ENCODE measurements at places on chromosomes 12 and 14.

DNA sequence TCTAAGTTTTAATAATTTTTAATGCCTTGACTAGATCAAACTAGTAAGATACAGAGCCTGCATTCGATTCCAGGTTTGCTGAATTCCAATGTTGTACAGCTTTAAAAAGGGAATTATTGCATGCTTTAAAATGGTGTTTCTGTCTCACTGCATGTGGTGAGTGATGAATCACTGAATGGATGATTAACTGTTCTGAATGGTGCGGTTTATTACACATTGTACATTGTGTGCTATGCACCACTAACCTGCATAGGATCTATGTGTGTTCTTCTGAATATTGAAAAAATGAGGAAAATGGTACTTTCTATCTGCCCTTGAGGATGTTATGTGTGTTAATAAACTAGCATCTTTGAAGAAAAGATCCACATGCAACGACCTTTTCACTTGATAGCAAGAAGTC is 231.7 kb downstream of the NRXN3 start:
- DNase-seq, result no peak

- no peak for DNase-seq
These were observed 16.4 kb upstream of the TAS2R30 start for GRCh38 chr12:11150832-11151231.

DNA sequence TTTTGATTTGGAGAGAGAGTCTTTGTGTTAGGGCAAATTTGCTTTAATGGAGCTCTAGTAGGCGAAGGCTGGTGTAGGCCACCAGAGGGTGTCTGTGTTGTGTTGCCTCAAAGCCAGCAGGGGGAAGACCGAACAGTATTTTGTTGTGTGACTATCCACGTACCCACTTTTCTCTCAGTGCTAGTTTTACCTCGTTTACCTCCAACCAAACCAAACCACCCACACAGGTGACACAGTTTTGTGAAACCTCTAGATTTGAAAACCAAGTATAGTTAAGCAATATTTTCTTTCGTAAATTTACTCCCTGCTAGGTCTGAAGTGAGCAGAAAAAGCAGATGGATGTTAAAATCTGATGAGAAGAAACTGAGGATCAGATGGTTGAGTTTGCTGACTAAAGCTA is 36.3 kb upstream of the NPFF start:
- DNase-seq, result peak; percentile 26

GRCh38 chr12:31393004-31393550 is 67.1 kb upstream of the SINHCAF start:
- no peak for DNase-seq

- DNase-seq, result no peak
These were observed 420.8 kb downstream of the EGLN3 start for GRCh38 chr14:33529787-33530757.

- no peak for DNase-seq
These were observed 57.4 kb downstream of the PAPOLA start for GRCh38 chr14:96559571-96559970.

DNA sequence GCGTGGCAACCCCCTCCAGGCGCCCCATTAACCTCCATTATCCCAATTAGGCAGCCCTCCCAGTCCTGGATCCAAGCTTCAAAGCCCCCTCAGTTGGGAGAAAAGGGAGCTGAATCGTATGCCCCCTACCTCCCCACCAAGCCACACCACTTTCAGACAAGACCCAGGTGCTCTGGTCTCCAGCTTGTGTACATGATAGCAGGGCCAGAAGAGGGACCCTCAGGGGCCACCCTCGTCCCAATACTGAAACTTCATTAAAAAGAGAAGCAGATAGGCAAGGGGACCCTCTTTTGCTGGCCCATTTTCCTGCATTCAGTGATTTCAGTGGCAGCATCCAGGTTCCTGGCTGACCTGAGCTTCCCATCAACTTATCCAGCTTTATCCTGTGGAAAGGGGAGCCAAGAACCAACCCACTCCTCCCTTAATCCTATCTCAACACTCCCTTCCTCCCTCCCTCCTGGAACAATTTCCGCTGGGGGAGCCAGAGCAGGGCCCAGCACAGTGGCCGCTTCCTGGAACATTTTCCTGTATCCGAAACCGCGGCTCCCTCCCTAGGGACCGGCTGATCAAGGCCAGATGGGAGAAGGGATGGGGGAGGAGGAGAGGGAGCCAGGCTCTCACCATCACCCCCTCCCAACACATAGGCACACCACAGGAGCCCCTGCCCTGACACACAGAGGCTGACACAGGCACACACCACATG is 9.5 kb upstream of the SP7 start:
- no peak for DNase-seq

GRCh38 chr14:33186656-33187055 is 248.0 kb downstream of the NPAS3 start:
- DNase-seq, result no peak

DNA sequence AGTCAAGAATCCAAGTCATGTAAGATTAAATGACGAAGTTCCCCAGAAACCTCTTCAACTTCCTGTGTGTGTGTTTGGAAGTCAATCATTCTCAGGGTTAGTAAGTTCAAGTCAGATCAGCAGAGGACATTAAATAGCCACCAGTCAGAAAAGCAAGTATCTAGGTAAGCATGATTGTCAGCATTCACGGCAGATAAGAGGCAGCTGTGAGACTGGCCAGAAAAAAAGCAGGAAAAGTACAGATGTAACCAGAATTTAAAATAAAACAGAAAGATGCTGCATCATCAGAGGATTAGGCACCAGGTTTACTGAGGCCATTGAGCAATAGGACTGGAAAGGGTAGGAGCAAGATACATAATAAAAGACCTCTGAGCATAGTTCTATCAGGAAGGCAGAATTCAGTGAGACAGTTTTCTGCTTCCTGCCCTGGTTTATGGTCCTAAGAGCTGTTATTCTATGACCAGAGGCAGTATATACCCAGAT is 606.9 kb downstream of the FSCB start:
- no peak for DNase-seq

DNA sequence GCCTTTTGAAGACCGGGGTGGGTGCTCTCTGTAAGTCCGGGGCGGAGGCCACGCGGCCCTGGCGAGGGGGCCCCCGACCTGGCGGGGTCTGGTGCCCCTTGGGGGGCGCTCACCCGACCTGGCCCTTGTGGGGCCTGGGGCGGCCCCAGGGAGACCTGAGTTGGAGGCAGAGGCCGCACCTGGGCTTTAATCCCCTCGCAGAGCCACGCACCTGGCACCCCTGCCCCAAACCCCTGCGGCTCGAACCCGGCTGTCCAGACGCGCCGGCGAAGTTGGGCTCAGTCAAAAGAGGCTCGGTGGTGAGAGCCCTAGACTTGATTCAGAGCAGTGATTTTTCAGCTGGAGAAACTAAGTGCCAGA is 267 bp downstream of the CFAP251 start:
- DNase-seq, result no peak

- DNase-seq, result no peak
These were observed 45.0 kb upstream of the IQSEC3 start for GRCh38 chr12:21301-22189.

DNA sequence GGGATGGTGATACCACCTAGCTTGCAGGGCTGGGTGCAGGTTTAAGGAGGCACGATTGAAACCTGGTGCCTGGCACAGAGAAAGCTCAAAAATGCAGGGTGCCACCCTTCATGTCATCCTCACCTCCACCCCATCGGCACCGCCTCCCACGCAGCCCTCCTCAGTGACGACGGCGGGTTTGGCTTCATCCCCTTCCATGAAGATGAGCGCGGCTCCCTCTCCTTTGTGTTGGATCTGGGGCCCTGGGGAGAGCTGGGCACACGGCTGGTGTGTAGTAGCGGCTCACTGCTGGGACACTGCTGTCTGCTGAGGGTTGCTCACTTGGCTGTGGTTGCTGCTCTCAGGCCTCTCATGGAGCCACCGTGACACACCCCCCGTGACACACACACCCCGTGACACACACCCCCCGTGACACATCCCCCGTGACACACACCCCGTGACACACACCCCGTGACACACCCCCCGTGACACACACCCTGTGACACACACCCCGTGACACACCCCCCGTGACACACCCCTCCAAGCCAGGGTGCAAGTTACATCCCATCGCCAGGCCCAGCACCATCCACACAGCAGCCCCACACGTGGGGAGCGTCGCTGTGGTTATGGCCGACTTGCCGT is 42.9 kb upstream of the FZD10 start:
- no peak for DNase-seq

- DNase-seq, result no peak
These were observed 33.7 kb downstream of the FGFR1OP2 start for GRCh38 chr12:26971963-26972362.

DNA sequence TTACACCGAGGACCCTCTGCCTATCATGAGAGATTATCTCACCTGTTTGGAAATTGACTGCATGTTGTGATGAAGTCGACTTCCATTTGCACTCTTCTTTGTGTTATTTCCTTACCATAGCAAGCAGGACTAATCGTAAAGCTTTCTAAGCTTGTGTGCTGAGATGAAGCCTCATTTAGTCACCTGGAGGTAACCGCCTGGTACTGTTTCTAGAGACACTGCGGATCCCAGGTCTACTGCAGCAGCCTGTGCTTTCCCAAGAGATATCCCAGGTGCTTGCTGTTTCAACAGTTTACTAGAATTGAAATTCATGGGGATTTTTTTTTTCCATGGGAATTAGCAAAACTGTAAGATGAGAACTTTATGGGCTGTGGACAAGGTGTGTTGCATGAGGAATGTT is 131.8 kb downstream of the PTPRR start:
- DNase-seq, result no peak

DNA sequence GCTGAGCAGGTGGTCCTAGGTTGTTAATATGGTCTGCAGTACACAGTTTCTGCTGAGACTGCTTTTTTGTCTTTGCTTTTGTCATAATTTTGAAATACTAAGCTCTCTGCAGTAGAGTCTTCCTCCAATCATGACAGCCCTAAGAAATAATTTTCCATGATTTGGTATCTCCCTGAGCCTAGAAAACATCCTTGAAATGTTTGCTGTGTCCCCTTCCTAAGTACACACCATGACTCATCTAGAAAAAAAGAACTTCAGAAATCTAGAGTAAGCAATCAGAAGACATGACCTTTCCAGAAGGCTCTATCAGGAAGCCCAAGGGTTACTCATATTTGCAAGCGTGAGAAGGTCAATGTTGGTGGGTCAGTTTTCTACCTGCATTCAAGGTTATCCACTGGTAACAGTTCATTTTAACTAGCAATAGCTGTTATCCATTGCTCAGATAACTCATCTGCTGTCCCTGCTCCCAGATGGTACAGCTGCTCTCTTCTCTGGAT is 16.4 kb downstream of the DAD1 start:
- DNase-seq, result no peak

DNA sequence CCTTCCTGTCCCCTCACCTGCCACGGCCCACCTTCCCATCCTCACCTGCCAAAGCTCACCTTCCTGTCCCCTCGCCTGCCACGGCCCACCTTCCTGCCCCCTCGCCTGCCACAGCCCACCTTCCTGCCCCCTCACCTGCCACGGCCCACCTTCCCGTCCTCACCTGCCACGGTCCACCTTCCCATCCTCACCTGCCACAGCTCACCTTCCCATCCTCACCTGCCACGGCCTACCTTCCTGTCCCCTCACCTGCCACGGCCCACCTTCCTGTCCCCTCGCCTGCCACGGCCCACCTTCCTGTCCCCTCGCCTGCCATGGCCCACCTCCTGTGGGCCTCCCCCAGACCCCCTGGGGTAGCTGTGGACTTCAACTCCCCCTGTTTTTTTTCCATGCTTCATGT is 48.8 kb upstream of the GPR68 start:
- no peak for DNase-seq

GRCh38 chr14:104516906-104517305 is 62.7 kb upstream of the C14orf180 start:
- DNase-seq, result no peak

- DNase-seq, result peak; percentile 75
These were observed 16.4 kb upstream of the ESPL1 start for GRCh38 chr12:53251477-53252348.

DNA sequence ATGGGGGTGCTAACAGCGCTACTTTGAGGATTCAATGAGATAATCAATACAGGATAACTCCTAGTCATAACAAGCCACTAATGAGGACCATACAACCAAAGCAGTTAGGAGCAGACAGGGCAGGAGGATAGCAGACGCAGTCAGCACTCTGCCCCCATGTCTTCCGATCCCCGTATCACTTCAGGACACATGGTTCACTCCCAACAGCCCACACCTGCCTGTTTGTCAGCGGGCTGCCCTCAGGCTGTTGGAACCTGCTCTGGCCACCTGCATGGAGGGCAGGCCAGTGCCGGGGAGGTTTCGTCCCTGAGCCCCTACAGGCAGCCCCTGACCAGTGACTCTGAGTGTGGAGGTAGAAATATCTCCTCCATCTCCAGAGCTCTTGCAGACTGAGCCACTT is 37.1 kb upstream of the LTBP2 start:
- DNase-seq, result no peak

GRCh38 chr12:130201037-130201436 is 38.8 kb downstream of the FZD10 start:
- DNase-seq, result no peak

DNA sequence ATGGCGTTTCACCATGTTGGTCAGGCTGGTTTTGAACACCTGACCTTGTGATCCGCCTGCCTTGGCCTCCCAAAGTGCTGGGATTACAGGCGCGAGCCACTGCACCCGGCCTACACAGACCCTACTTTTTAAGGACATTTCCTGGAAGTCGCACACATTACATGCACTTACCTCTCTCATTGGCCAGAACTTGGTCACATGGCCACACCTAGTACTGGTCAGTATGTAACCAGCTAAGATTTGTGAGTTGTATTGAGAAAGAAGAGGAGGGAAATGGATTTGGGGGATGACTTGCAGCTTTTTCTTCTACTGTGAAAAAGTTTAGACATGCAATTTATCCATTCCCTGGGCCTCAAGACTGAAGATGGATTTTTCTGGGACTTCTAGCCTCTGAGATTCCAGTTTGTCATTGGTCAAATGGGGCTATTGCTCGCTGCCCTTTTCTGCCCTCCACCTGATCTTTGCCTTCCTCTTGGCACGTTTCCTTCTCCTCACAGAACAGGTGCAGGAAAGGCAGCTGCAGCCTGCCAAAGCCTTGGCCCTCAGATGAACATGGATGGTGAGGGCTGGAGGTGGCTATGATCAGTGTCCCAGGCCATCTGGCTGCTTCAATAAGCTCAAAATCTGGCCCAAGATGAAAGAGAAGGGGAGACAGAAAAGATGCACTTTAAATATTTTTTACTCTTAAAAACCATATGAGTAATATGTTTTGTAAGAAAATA is 7.1 kb upstream of the ZDHHC22 start:
- DNase-seq, result no peak

DNA sequence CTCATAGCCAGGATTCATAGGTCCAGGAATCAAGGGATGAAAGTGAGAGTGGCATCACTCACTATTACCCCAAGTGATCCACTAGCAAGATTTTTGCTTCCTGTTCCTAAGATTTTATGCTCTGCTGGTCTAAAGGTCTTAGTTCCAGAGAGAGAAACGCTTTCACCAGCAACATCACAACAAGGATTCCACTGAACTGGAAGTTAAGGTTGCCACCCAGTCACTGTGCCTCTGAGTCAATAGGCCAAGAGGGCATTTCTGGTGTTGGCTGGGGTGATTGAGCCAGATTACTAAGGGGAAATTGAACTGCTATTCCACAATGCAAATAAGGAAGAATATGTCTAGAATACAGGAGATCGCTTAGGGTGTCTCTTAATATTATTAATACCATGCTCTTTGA is 142.5 kb upstream of the ARID2 start:
- no peak for DNase-seq

Data from neuronal stem cell (in vitro differentiated cells).